ENCODE measurements at places on chromosomes 1 and 21.

GRCh38 chr1:24085546-24085945, 26.4 kb downstream of the MYOM3 start:
- no peak for DNase-seq

DNA sequence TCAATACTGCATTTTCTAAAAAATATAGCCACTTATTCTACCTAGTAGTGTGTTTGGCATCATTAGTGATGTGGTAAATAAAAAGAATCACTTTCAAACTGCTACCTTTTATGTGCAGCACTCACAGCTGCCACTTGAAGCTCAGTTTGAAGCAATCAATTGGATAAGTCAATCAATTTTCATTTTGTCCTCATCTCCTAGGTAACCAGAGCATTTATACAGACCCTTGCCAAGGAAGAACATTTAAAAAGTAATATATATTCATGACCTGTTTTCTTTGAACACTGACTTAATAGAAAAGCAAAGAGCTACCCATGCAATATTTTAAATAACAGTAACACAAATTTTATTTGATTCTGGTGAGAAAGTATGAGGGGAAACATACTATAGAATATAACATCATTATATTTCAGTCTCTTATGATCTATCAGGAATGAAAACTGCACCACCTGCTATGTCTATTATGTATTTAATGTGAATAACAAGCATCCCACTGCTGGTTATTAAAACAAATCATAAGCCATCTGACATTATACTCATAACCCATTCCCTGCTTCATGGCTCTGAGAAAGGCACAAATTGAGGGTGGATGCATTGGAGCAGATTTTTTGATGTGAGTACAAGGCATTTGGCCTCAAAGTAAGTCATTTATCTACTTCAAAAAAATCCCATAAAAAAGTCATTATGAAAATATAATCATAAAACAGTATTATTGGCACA, 168.4 kb upstream of the C21orf91 start:
- DNase-seq, result no peak

DNA sequence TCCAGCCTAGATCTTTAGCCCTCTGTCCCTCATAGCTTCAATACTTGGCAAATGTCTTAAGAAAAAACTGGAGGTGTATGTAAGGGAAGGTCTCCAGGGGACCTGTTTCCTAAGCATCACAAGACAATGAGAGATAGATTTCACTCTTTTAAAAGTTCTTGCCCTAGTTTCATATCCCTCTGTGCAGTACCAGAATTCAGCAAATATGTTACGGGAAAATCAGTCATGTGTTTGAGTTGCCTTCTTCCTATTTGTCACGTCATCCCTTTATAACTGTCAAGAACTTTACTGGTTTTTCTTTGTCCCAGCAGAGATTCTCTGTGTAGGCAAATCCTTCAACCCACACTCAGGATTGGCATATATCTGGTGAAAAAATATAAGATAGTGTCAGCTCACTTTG, 32.3 kb downstream of the DNASE2B start:
- no peak for DNase-seq

- no peak for DNase-seq
These were observed 346.7 kb downstream of the NUF2 start for GRCh38 chr1:163668472-163668871.

DNA sequence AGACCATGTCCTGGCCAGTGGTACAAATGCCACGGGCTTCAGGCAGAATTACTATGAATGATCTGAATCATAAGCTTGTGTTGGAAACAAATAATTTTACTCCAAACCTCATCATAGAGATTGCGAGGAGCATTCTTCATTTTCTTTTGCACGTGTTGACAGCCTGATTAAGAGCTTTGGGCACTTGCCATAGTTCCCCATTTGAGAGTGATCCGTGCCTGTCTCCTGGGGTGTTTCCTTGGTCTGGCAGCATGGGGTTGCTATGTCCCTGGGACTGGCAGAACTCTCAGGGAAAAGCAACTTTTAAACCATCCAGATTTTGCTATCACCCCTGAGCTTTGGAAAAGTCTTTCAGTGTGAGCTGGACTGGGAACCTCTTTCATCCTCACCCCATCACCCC, 54.3 kb upstream of the KCNJ6 start:
- no peak for DNase-seq

GRCh38 chr1:100532645-100533044, 5.3 kb upstream of the GPR88 start:
- no peak for DNase-seq

DNA sequence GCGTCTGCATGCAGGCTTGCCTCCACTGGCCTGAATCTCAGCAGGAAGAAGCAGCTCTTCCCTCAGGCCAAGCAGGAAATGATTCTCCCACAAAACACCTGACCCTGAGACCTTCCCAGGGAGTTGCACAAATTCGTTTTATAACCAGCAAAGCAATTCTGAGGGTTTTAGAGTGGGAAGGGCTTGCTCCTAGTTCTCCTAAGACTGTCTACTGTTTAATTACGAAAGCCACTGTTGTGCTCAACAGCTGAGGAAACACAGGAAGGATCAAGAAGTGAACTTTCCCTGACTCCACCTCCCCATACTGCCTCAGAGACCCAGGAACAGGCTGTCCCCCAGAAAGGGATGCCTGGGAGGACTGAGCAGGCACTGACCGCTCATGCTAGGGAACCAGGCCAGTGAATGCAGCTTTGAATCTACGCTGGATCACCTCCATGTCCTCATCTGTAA, 37.0 kb upstream of the PUM1 start:
- peak; percentile 51 for DNase-seq

DNA sequence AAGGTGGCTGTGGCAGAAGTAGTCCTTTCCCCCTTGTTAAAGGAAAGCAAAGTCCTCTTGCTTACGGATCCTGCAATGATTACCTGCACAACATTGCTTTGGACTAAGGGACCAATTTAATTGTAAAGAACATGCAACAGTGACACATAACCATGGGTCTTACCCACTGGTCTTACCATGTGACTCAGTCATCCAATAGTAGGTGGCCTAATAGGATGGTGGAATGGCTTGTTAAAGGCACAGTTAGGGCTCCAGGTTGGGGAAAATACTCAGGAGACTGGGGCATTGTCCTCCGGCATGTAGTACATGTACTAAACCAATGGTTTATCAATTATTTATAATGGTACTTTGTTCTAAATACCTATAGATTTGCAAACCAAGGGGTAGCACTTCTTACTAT, 2.1 kb upstream of the YIPF1 start:
- DNase-seq, result no peak

DNA sequence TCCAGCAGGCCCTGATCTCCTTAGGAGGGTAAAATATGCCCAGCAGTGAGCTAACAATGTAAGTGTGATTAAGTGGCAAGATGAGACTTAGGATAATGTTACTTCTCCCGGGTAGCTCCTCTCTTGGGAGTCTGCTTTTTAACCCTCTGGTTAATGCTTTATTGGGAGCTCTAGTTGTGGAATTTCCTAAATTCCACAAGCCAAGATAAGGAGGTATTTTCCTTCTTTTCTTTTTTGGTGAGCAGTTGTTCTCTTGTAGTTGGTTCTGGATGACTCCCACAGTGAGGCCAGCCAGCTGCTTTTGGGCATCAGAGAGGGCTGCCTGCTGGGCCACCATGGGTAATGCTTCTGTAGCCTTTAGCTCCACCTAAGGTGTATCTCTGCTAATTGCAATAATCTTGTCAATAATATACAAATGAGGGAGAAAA, 19.3 kb downstream of the C1orf52 start:
- DNase-seq, result peak; percentile 25

DNA sequence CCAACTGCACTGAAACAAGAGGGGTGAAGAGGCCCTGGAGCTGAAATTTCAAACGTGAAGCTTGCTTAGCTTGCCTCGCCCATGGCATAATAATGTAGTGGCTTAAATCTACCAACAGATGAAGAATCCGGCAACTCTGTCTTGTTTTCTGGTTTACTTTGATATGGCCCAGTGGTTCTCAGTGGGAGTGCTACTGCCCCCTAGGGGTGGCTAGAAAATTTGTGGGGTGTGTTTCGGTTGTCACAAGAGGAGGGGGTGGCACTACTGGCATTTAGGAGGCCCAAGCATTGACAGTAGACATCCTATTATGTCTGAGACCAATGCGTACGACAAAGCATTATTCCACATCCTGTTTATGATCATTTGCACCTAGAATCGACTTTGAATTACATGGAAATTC, 51.9 kb upstream of the C8B start:
- DNase-seq, result peak; percentile 25

GRCh38 chr1:180646547-180646946, 14.7 kb downstream of the XPR1 start:
- no peak for DNase-seq

Data from NB4 (cell line).